ENCODE measurements at places on chromosomes 1 and 21. TPM values are rescaled to one million over a fixed set of nuclear protein-coding genes. Genes with fewer than 3 reads are reported as not detected.

GRCh38 chr1:59819566-59820438, 5.1 kb downstream of the HOOK1 start:
- DNase-seq, result no peak

GRCh38 chr1:225778337-225778669, 677 bp downstream of the SRP9 start:
- no peak for DNase-seq

GRCh38 chr1:2194319-2194897, at the start of gene FAAP20:
TSS of gene FAAP20 (minus strand) at chr1:2194772. CDS start at chr1:2194749, 23 bp downstream.
- DNase-seq, result peak; percentile 76

GRCh38 chr21:46154955-46155513, 345 bp downstream of the FTCD start:
- no peak for DNase-seq

GRCh38 chr1:197463142-197463541, 195.1 kb downstream of the CRB1 start:
- no peak for DNase-seq

GRCh38 chr1:20950679-20951078, 163.6 kb upstream of the HP1BP3 start:
- no peak for DNase-seq

GRCh38 chr1:4784761-4785160, 130.4 kb downstream of the AJAP1 start:
- no peak for DNase-seq

DNA sequence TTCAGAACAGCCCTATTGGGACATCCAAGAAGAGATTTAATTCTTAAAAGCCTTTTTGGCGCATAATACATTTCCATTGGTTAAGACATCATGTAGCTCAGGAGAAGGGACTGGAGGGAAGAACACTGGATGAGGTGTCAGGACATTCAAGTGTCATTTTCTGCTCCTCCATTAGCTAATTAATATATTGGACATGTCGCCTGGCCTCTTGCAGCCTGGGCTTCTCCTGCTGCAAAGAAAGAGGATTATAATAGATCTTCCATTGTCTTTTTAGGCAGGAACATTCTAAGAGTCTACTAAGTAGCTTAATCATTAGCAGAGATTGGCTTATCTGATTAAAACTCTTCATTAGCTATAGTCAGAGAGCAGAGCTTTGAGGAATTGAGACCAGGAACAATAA, 151.7 kb upstream of the COA6 start:
- DNase-seq, result no peak

GRCh38 chr1:14267991-14268390, 330.5 kb upstream of the KAZN start:
- no peak for DNase-seq

- no peak for DNase-seq
Measured at GRCh38 chr1:222976453-222976852, 161.6 kb downstream of the DISP1 start.

DNA sequence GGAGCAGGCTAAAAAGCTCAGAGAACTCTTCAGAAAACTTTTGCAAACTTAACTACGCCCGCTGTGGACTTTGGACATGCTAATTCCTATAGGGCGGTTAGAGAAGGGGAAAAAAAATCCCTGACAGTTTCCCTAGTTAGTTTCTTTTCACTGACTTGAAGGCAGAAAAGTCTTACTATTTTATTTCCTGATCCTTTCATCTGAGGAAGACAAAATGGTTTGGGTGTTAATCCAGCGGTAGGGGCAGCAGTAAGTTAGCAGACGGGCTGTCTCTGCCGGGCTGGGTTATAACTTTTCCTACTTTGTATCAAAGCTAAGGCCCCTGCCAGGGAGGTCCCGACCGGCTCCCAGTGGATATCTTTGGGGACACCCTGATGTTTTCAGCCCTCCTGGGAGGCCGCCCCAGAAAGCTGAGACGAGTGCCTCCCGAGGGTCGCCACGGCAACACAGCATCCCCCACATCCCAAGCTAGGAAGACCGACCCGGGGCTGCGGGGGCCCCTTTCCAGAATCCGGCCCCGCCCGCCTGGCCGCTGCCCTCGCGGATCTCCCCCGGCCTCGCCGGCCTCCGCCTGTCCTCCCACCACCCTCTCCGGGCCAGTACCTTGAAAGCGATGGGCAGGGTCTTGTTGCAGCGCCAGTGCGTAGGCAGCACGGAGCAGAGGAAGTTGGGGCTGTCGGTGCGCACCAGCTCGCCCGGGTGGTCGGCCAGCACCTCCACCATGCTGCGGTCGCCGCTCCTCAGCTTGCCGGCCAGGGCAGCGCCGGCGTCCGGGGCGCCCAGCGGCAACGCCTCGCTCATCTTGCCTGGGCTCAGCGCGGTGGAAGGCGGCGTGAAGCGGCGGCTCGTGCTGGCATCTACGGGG, 162.6 kb downstream of the RUNX1 start:
- DNase-seq, result no peak

DNA sequence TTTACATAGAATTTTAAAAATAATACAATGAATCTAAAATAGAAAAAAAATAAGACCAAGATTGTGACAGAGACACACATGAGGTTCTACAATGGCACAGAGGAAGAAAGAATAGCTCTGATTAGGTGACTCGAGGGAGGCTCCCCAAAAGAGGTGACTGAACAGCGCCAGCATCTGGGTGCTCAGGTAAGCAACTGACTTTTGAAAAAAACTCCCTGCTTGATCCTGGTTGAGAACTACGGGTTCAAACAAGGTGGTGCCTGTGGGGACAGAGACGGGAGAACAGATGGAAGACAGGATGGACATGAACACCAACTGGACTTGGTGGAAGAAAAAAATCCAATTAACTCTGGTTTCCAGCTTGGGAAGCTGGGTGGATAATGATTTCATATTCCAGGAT, 22.5 kb downstream of the BATF3 start:
- DNase-seq, result no peak

DNA sequence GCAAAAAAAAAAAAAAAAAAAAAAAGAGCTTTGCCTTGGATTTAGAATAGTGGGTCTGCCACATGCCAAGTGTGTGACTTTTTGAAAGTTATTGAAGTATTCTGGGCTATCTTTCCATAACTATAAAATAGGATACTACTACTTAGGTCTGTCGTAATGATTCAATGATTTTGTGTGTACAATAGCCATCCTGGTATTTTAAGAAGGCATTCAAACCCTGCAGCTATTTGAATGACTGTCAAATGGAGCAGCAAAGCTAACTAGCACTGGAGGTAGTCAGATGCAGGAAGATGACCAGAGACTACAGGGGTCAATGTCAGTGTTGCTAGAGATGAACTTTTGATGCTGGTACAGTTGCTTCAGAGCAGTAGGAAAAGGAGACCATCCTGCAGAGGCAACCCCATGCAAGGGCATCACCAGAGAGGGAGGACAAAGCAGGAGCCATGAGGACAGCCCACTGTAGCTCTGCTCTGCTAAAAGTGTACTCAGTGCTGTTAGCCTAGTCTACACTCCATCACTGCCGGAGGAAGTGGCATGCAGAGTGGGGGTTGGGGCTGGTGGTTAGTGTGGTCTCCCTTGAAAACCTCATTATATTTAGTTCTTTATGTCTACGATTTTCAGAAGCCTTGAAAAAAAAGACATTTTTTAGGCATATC, 29.0 kb downstream of the DUSP10 start:
- peak; percentile 67 for DNase-seq

GRCh38 chr1:38953433-38953860, 11.8 kb upstream of the RHBDL2 start:
- no peak for DNase-seq

GRCh38 chr21:37792046-37792445, 124.2 kb downstream of the KCNJ6 start:
- DNase-seq, result no peak

DNA sequence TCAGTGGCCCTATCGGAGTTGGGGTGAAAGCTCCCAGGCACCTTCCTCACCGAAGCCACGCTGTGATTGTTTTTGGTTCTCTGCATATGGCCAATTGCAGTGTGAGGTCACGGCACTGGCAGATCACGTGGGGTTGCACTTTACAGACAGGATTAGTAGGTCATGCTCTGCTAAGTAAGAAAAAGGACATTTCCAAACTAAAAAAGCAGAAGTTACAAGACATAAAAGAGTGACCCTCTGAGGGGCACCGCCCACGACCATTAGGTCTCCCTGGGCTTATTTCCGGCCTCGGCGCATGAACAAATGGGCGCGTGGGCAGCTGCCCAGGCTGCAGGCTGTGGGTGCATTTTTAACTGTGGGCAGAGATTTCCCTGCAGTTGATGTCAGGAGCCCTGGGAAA, 2.0 kb downstream of the CAPN9 start:
- DNase-seq, result no peak

DNA sequence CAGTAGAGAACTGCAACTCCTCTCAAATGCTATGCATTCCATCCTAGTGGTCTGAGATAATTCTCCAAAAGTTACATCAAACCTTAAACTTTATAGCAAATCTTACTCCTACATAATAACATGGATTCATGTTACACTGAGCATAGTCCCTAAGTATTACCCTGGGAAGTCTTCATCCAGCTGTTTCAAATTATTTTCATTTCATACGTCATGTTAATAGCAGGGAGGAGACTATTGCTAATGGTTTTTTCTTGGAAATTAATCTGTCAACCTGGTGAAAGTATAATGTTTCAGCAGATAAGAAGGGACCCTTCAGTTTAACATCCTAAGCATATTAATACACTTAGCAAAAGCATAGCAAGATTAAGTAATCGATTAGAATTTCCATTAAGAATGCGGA, 318.1 kb downstream of the USP25 start:
- no peak for DNase-seq

DNA sequence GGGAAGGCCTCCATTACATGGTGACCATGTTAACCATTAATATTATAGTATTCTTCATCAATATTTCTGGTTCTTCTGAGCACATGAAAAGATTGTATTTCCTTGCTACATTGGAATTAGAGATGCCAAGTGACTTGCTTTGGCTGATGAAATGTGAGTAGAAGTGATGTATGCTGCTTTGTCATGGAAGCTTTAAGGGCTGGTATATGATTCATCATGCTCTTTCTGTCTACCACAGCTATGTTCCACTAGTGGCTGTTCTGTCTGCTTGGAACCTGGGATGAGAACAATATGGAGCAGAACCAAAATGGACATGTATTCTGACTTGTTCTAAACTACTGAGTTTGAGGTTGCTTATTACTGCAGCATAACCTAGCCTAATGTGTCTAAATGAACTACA, 163.3 kb downstream of the TM2D1 start:
- no peak for DNase-seq

DNA sequence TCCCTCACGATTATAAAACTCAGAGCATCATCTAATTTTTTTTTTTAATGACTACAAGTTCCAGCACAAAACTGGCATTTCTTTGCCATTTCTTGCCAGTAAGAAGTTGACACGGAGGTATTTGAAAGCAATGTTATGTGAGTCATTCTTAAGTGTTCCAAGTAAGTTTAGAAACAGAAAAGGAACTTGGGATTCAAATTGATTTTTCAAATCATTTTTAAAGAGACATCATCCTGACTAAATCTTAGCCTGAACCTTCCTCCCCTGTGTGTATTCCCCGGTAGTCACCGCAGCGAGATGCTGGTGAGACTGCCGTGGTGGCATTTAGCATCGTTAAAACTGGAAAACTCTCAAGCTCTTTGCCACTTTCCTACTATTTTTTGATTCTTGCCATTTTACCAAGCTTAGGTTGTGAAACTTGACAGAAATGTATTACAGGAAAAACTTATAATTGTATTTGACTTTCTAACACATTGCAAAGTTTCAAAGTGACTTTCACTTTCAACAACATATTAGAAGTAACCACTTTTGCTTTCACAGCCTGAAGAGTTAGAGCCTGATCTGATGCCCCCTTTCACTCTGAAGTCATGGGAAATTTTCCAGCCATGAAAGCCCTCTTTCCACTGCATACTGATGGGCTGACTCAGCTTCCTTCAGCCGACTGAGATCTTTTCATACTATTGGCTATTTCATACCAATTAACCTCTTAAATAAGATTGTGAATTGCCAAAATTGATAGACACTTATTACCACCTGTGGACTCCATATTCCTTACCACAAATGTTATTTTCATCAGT, 61.4 kb downstream of the OLFML2B start:
- peak; percentile 41 for DNase-seq

DNA sequence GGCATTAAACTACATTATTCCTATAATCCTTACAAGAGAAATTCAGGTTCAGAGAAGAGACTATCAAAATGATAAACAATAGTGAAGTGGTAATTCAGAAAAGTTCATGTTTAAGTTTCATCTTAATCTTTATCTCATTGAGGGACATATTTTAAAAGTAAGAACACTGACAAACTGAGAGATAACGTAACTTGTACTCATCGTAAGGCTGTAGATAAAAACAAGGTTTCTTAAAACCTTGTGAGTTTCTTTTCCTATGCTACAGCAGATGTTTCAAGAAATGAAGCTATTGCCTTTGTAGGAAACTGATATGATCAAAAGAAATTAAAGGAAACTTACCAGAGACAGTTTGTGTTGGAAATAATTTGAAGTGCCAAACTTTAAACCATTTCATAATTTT, 65.0 kb downstream of the RERE start:
- DNase-seq, result no peak

- peak; percentile 77 for DNase-seq
Measured at GRCh38 chr21:34363733-34364132, at the start of gene KCNE2. TSS of gene KCNE2 (plus strand) at chr21:34364006. CDS start at chr21:34370479, 6,473 bp downstream.

DNA sequence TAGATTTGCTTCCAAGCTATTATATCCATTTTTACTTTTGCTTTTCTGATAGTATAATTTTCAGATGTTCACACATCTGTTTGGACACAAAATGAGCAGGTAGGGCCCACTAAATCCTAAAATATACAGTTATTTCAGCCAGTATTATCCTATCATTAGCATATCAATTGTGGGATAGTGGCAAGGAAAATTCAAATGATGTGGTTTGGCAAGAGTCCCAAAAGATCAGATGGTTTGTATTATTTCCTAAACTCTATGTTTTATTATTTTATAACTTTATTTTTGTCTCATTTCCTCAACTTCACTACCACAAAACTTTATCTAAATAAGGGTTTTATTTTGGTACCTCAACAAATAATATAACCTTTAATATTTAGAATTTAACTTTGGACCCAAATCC, 1659.6 kb downstream of the NCAM2 start:
- no peak for DNase-seq

SPATA21 gene
- not detected for total RNA-seq

GJC2 gene
- 26.6 TPM for total RNA-seq

TNFAIP8L2 gene
- total RNA-seq, result 19.4 TPM

GNG12 gene
- 62.4 TPM for total RNA-seq

ATP6V1G3 gene
- total RNA-seq, result not detected

FAM72C gene
- total RNA-seq, result 2.3 TPM

IL6R gene
- 73.9 TPM for total RNA-seq

SPRR2E gene
- total RNA-seq, result not detected

SPOCD1 gene
- 0.55 TPM for total RNA-seq
